ENCODE measurements at places on chromosomes 4 and X.
A peak's percentile ranks its signal among the peaks of the same experiment; 100 is the strongest.

DNA sequence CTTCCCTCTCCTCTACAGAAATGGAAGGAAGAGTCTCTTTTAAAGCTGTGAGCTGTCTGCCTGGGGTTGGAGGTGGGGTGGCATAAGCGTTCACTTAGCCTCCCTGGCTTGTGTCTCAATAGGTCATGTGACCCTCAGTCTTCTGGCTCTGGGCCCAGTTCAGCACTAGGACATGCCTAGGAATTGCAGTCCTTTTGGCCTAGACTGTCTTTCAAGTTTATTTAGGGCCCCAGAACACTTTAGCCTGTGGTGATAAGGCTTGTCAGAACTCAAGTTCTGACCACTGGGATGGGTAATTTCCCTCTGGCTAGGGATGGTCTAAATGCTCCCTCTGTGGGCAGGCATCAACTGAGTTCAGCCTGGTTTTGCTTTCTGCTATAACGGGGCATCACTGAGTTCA lies 34.3 kb upstream of the ARMCX4 start:
- DNase-seq, result no peak

GRCh38 chrX:2583194-2584162 lies 82.7 kb upstream of the DHRSX start:
- DNase-seq, result no peak

DNA sequence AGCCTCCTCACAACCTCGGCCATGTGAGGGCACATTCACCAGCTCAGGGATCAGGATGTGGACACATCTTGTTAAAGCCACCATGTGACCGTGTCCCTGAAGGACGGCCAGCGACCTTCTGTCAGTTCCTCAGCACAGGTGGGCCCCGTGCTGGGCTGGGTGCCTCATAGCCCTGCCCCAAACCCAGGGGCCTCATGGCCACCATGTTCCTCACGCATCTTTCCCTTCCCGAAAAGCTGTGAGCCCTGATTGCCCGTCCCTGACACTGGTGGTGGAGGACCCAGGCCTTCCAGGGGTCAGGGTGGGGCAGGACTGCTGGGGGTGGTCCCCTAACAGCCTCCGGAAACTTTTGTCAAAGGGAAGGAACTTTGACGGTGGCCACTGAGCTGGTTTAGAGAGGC lies 60.1 kb upstream of the ADRA2C start:
- no peak for DNase-seq

DNA sequence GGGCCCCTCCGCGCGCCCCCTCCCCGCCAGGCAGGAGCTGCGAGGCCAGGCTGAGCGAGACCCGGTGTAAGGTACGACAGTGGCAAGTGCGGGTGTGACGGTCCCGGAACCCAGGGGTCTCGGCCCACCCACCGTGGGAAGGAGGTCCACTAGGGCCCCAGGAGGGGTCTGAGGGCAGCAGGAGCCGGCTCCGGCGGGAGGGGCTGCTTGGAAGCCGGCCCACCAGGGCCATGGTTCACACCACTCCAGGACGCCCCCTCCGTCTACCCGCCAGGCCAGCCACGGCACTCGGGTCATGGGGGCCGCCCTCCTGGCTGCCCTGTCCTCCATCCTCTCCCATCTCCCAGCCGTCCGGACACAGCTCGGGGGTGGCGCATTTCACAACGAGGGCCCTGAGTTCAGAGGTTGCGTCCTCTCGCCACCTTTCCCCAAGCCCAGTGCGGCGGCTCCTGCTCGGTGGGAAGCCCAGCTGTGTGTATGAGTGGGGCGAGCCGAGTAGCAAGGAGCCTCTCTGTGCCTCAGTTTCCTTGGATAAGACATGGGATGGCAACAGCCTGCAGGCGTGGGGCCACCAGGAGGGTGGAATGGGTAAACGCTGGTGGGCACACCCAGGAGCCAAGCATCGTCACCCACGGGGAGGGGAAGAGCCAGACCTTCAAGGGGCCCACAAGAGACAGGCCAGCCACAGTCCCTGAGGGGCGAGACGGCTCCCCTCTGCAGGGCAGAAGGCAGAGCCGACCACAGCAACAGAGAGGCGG lies 81.3 kb downstream of the FAM53A start:
- DNase-seq, result no peak

GRCh38 chrX:153411255-153411987 lies at the start of gene ZFP92:
Gene ZFP92 (plus strand): TSS chrX:153411472. CDS start chrX:153418323, 6,851 bp downstream.
- DNase-seq, result peak; percentile 29

DNA sequence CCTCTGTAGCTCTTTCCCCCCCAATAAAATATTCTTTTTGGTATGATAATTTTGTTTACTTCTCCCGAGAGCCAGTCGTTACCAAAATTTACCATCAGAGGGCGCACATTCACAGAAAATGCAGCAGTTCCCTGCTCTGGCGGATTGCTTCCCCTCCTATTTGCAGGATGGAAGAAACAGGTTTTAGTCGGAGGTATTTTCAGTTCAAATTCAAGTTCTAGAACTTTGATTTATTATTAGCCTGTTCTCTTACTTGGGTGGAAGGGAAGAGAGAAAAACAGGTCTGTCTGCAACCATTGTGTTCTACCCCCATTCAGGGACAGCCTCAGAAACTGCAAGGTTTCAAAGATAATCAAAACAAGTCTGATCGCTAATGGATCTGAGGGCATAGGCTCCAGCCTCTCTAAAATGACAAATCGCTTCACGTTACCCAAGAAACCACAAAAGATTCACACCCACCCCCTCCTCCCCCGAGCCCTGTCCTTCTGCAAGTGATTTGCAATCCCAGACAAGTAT lies 263.8 kb upstream of the RPS6KA3 start:
- peak; percentile 92 for DNase-seq

GRCh38 chr4:90145319-90145718 lies 18.1 kb downstream of the CCSER1 start:
- no peak for DNase-seq

- DNase-seq, result no peak
These were observed 23.2 kb downstream of the TRMT44 start for GRCh38 chr4:8463811-8464210.

- peak; percentile 9 for DNase-seq
These were observed 46.6 kb upstream of the NWD2 start for GRCh38 chr4:37197899-37198298.

DNA sequence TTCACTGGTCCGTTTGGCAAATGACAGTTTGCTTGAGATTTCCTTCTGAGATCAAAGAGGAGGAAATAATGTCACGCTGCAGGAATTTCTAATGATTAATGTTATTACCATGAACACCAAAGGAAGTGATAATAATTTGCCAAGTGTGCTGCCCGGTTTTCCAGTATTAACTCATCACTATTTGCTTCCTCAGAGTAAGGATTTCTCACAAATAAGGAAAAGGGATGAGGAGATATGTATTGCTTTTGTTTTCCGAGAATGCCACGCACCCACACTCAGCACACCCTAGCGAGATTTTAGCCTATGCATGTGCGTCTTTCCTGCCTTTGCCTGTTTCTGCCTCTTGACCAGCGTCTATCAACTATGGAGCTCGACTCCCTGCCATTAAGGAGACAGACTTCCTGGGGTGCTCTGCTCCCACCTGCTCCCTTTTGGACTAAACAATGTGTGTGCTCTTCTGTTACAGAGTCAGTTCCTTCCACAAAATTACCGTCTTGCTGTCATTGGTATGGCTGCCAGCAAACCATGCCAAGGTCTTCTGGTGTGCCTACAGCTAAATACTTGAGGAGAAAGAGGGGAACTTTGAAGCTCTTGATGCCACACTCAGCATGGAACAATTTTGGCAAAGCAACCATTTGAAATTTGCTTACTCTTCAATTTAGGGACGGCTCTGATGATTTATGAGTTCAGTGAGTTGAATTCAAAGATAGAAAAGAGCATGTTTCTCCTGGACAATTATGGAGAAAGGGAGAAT lies 393.1 kb upstream of the ZFP42 start:
- no peak for DNase-seq

GRCh38 chr4:141388481-141388880 lies 167.8 kb downstream of the ZNF330 start:
- no peak for DNase-seq

GRCh38 chr4:150082241-150082640 lies 4.0 kb downstream of the DCLK2 start:
- DNase-seq, result peak; percentile 40

- peak; percentile 42 for DNase-seq
These were observed 110.3 kb downstream of the MTNR1A start for GRCh38 chr4:186445040-186445439.

- no peak for DNase-seq
These were observed 59.9 kb downstream of the PROM1 start for GRCh38 chr4:16023776-16024408.

DNA sequence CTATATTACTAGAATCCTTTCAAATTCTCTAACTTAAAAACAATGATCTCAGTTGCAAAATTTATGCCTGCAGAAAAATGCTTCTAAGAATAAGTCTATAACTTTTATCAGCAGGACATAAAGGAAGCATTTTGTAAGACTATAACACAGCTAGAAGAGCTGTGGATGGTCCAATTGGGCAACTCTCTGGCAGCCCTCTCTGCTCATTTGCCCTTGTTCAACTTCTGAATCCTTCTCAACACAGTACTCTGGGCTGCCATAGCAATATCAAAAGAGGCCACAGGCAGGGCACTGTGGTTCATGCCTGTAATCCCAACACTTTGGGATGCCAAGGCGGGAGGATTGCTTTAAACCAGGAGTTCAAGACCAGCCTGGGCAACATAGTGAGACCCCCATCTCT lies 88.5 kb downstream of the MID1 start:
- DNase-seq, result no peak

DNA sequence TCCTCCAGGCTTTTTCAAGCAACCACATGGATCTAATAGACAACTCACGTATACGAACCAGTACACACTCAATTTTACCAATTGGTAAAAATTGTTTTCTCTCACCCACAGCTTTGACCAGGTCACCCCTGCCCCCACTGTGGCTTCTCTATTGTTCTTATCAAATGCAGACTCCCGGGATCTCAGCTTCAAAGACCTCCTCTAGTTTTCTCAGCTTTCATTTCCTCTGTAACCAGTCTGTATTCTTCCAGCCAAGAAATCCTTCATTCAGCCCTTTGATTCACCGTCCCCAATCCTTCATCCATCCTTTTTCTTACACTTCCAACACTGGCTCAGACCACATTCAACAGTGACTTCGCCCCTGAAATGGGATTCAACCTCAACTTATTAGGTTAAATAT lies 120.7 kb downstream of the CORIN start:
- no peak for DNase-seq

GRCh38 chr4:185958094-185958747 lies 110.7 kb upstream of the TLR3 start:
- DNase-seq, result no peak

GRCh38 chr4:1052231-1052671 lies 40.8 kb downstream of the FGFRL1 start:
- DNase-seq, result no peak

DNA sequence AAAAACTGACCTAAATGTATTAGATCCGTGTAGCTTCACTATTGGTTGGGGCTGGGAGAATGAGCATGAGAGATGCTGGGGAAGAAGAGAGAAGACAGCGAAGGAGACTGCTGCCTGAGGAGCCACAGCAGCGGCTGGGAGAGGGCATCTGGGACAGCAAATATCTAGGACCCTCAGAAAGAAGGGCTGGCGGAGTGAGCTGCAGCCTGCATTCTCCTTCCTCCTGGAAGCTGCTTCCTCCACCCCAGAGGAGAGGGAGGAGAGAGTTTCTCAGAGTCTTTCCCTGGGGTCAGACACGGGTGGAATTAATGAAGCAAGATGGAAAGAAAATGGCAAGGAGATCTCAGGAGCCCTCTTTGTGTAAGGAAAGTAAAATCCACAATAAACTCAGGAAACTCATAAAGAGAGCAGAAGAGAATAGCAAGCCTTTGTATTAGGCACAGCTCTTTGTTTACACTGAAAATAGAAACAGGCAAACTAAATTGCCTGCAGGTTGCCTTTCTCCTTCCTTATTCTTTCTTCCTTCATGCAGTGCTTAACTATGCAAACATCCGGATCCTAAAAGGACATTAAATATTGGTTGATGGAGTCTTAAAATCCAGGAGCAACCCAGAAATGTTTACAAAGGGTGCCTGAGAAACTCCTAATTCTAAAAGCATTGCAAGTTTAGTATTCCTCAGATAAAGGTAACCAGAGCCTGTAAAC lies 130.3 kb upstream of the GALNT7 start:
- no peak for DNase-seq

Measured in spinal cord (tissue), 10 donors.